Spinal cord (tissue), 10 donors: ENCODE measurements at places on chromosomes 12 and 14.

DNA sequence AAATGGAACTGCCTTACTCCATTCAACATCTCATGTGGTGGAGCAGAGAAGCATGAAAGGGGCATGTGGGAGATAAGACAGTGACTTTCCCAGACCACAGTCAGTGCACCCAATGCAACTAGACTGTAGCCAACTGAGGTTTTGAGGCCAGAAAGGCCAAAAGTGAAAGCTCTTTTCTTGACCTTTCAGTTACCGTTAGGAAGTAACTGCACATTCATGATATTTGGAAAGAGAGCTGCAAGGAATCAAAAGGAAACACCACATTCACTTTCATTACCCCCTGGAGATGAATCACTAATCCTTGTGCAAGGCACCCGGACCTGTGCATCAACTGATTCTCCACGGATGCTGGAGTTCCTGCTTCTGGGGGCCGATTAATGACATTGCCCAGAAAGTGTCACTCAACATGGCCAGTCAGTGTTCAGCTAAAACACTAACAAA is 72.9 kb upstream of the ELK3 start:
- DNase-seq = no peak

DNA sequence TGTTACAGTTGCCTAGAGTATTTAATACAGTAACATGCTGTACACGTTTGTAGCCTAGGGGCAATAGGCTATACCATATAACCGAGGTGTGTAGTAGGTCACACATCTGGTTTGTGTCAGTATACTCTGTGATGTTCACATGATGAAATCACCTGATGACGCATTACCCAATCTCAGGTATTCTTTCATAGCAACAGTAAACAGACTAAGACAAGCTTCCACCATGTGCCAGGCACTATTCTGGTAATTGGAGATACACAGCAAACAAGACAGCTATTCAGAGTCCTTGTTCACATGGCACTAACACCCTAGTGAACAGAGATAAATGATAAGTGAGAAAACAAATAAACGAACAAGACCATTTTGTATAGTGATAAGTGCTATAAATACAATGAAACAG is 3.8 kb upstream of the PDE3A start:
- no peak for DNase-seq

DNA sequence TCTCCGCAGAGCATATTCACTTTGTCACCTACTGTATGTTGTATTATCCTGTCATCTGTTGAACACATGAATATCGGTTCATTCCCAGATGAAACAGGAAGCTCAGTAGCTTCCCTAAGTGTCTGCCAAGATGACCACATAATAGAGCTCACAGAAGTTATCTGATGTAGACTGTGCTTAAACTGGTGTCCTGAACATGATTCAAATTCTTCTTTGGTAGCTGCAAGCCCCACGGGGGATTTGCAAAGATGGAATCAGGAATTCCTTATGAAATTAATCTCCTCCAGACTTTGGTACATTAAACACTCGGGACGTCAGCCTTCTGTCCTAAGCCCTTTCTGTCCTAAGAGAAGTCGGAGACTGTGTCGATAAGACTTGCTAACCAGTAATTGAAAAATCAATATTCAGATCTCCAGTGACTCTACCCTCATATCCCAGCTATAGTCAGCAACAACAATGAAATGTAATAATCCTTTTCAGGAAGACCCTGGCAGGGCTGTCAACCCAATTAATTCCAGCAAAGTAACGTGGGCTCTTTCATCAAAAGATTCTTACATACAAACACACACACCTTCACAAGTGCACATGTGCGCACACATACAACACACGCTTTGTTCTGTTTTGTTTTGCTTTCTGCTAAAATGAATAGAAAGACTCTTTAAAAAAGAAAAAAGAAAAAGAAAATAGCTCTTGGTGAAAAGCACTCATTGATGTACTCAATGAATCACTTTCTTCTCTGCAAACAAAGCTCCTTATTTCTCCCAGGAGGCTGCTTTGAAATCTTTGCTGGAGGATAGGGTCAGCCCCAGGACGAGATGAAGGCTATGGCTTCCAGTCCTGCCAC is 127.2 kb downstream of the RIMBP2 start:
- no peak for DNase-seq

- DNase-seq = no peak
Measured at GRCh38 chr14:95038521-95039250, 118.6 kb downstream of the DICER1 start.

DNA sequence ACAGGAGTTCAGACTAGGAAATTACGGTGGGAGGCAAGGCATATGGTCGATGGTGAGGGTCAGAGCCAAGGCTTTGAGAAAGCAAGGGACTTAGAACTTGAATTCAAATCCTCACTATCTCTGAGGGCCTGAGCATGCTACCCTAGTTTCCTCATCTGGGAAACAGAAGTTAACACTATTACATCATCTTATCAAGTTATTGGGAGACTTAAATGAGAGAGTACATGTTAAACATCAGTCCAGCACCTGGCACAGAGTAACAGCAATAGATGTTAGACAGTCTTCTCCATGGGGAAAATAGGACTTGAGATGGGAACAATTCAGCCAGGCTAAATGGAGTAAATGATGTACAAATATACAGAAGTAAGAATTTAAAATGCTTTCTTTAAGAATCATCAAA is 38.5 kb downstream of the SLC38A1 start:
- DNase-seq = no peak

DNA sequence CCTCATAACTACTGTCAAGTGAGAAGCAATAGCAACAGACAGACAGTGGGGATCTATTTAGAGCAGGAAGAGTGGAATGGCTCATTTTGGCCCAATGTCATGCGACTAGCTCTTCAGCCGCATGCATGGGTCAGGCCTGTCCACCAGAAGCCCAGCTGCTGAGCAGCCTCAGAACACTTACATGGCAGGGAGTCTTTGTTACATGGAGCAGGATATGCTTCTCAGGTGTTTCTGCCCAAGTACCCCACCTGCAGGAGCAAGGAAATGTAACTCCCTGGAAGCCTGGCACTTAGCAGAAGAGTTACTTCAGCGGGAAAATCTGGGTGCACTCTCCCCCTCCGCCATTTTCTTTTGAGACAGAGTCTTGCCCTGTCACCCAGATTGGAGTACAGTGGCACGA is 73.5 kb upstream of the ARHGAP5 start:
- DNase-seq = no peak

GRCh38 chr12:52826611-52827498 is 7.3 kb downstream of the KRT79 start:
- no peak for DNase-seq

DNA sequence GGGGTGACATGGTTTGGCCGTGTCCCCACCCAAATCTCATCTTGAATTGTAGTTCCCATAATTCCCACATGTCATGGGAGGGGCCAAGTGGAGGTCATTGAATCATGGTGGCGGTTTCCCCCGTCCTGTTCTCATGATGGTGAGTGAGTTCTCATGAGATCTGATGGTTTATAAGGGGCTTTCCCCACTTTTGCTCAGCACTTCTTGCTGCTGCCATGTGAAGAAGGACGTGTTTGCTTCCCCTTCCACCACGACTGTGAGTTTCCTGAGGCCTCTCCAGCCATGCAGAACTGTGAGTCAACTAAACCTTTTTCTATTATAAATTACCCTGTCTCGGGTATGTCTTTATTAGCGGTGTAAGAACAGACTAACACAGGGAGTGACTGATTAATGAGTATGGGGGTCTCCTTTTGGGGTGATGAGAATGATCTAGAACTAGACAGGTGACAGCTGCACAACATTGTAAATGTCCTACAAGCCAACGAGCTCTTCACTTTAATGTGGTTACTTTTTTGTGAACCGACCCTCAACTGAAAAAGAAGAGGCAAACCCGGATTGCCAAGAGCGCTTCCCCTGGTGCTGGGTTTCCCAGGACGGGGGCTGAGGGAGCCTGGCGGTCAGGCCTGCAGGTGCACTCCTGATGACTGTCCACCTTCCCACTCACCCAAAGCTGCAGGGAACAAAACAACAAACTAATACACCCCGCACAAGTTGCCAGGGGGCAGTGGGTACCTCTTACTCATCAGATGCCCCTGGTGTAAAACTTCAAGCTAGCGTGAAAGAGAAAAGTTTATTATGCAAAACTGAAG is 90.1 kb downstream of the NCOR2 start:
- no peak for DNase-seq

- DNase-seq = no peak
Measured at GRCh38 chr12:53956251-53956887, 1.7 kb downstream of the HOXC12 start.

DNA sequence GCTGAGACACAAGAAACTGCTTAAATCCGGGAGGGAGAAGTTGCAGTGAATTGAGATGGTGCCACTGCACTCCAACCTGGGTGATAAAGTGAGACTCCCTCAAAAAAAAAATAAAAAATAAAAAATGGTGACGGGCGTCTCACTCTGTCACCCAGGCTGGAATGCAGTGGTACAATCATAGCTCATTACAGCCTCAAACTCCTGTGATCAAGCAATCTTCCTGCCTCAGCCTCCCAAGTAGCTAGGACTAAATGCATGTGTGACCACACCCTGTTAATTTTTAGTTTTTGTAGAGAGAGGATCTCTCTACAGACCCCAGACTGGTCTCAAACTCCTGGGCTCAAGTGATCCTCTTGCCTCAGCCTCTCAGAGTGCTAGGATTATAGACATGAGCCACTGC is 9.1 kb downstream of the SNX6 start:
- no peak for DNase-seq

DNA sequence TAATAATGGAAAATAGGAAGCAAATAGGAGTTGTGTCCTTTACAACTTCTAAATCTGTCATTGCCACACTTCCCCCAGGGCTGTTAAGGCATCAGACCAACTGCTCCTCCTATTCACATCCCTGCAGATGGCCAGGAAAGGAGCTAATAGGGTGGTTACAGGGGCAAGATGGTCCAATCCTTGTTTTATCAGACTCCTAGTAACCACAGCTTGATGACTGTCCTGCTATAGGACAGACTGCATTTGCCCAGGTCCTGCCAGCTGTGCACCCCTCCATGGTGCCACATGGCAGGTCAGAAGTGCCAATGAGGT is 10.9 kb upstream of the KRT2 start:
- DNase-seq = no peak

DNA sequence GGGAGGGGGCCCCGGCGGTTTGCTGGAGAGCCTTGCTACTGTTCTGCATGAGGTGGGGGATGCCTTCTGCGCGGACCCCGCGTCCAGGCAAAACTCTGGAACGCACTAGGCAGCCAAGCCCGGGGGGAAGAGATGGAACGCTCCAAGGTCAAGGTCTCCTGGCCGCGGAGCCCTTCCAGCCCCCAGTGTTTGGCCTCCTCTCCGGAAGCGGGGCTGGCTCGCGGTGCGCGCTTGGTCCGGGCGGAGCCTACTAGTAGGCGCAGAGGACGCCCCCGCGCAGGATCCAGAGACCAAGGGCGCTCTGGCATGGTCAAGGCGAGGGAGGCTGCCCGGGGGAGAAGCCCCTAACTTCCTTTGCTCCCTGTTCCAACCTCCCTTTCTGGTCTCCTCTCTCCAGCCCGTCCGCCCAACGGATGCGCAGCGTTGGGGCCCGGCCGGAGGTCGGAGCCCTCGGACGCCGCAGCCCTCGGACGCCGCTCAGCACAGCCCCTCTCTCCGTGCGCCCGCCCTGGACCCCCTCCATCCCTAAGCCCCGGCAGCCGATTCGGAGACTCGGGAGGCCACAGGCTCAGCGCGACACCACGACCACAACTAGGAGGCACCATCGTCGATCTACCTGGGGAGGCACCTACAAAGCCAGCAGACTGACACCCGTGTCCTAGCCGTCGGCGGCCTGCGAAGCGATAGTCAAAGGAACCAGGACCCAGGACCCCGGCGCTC is 669 bp upstream of the KCNK13 start:
- no peak for DNase-seq

- peak; percentile 70 for DNase-seq
Measured at GRCh38 chr14:77086017-77086727, 11.9 kb upstream of the CIPC start.

GRCh38 chr12:131911028-131911650 is 16.7 kb downstream of the ULK1 start:
- DNase-seq = no peak

DNA sequence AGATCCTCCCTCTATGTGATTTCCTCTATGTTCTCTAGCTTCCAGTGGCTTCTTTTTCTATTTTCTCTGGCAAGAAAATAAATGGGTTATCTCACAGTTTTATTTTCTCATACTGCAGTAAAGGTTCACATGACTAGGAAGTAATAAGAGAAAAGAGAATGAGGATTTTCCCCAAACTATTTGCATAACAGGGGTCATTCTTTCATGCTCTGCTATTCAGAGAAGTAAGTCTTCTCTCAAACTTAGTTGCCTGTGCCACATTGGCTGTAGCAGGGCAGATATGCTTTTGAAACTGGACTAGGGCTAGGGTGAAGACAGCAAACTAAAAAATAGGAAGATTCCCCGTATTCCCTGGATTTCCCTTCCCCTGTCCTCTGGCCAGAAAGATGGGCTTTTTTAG is 57.4 kb downstream of the ACSM4 start:
- DNase-seq = no peak
